H9 (cell line): ENCODE measurements at places on chromosomes 11 and 22.

GRCh38 chr11:57764566-57764965 lies 3.0 kb downstream of the CTNND1 start:
- H3K27ac ChIP-seq, result no peak overlapping the region
- H3K4me3 ChIP-seq, result peak overlapping the region; percentile 96
- no peaks in the 10 kb centered on the region for H3K27me3 ChIP-seq
- H3K4me1 ChIP-seq, result no peaks in the 10 kb centered on the region; the same call in 1 of the 2 replicates
- peaks cover 31% of the 10 kb centered on the region for H3K36me3 ChIP-seq

- no peaks in the 10 kb centered on the region for H3K4me1 ChIP-seq
- no peak overlapping the region for H3K27ac ChIP-seq
- DNase-seq, result no peak
- H3K27me3 ChIP-seq, result no peaks in the 10 kb centered on the region
- H3K36me3 ChIP-seq, result no peaks in the 10 kb centered on the region; the same call in 2 of the 3 replicates
- H3K4me3 ChIP-seq, result no peak overlapping the region
Observed at GRCh38 chr11:120135838-120136237, 2.1 kb downstream of the TRIM29 start.

DNA sequence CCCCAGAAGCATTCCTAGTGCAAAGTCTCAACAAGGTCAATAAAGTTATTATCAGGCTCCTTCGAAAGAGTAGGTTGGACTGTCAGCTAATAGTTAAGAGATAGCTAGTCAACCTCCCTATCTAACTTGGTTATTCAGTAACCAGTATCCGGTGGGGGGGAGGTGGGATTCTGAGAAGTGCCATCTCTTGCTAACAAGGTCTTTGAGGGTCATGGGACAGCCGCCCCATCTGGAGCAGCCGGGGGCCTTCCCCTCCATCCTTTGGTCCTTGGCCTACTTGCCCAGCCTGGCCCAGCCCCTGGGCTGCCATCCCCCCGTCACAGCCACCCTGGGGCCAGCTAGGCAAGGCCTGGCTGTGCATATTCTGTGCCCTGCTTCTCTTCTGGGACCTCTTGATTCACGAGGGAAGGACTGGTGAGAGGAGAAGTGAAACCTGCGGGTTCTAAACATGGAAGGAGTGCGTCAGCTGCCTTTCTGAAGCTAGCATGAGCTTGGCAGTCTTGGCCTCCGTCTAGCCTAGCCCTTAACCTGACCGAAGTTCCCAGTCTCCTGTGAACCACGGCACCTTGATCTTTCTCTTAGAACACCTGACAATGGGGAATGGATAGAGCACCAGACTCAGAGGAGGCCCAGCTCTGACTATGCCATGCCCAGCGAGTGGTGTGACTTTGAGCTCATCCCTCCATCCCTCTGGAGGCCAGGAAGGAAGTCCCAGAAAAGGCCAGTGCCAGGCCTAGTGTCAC lies 9.3 kb downstream of the SLC37A2 start:
- no peak for DNase-seq
- H3K27me3 ChIP-seq, result no peaks in the 10 kb centered on the region
- no peaks in the 10 kb centered on the region for H3K36me3 ChIP-seq
- no peak overlapping the region for H3K4me3 ChIP-seq
- no peaks in the 10 kb centered on the region for H3K4me1 ChIP-seq

DNA sequence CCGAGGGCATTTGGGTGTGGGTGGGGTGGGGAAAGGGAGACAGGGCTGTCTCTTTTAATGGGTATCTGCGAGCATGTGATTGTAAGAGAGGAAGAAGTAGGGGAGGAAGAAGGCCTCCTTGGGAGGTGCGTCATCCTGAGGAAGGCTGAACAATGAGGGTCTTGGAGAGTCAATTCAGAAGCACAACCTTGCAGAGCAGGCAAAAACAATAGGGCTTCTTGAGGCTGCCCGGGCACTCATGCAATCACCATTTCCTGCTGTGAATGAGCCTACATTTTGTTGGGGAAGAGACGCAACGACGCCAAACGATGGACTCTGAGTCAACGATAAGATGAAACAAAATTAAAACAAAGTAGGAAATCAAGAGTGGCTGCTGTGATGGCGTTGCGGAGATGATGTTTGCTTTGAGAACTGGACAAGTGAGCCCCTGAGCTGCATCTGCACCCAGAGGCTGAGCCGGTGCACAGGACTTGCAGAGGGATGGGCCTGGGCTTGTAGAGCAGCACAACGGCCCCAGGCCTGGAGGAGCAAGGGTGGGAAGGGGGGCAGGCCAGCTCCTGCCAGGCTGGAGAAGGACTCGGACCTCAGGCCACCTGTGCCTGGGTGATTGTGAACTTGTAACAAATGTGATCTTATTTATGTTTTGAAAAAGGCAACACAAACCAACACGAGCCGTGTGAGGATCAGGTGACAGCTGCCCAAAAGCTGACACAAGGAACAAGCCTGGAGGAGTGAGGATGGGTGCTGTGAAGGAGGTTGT lies 92.3 kb upstream of the B3GAT1 start:
- H3K27me3 ChIP-seq, result no peaks in the 10 kb centered on the region
- peaks cover 9% of the 10 kb centered on the region; the same call in 1 of the 2 replicates for H3K4me1 ChIP-seq
- DNase-seq, result no peak
- no peak overlapping the region for H3K4me3 ChIP-seq
- no peak overlapping the region for H3K27ac ChIP-seq
- no peaks in the 10 kb centered on the region for H3K36me3 ChIP-seq

DNA sequence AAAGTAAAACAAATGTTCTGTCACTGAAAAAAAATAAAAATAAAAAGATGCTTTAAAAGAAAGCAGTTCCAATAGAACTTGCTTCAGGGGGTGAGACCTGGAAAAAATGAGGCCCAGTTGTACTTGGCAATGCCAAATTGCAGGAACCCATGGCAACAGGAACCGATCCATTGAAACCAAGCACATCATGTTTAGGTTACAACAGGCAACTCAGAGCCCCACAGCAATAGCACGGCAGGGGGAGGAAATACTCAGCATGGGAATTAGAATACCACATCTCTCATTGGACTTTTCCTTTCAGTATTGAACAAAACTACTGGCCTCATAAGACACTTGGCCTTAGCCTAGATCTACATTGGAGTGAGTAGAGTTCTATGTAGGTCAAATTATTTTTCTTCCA lies 84.3 kb downstream of the MSANTD4 start:
- H3K27me3 ChIP-seq, result no peaks in the 10 kb centered on the region
- H3K36me3 ChIP-seq, result no peaks in the 10 kb centered on the region
- H3K27ac ChIP-seq, result no peak overlapping the region
- H3K4me1 ChIP-seq, result peaks cover 7% of the 10 kb centered on the region; the same call in 1 of the 2 replicates
